ENCODE measurements at places on chromosomes 11 and 22.

GRCh38 chr22:44331881-44332714 is 19.3 kb upstream of the SHISAL1 start:
- DNase-seq = no peak

DNA sequence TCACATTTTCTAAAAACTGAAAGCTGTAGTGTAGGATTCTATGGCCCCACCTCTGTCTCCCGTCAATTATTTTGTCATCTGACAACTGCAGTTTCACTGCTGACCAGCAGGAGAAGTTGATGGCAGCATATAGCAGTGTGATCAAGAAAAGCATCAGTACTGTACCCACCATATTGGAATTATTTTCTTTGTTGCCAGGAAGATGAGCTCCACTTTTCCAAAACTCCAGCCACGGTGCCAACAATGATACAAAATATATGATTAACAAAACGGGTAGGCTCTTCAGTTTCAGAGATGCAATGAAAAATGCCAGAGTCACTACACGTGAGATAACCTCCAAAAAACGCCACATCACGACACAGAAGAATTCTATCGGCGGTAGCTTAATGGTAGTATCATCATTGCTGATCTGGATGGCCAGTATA is 41.3 kb downstream of the XKR3 start:
- DNase-seq = no peak

GRCh38 chr22:29795663-29796062 is 28.5 kb downstream of the UQCR10 start:
- DNase-seq = no peak

DNA sequence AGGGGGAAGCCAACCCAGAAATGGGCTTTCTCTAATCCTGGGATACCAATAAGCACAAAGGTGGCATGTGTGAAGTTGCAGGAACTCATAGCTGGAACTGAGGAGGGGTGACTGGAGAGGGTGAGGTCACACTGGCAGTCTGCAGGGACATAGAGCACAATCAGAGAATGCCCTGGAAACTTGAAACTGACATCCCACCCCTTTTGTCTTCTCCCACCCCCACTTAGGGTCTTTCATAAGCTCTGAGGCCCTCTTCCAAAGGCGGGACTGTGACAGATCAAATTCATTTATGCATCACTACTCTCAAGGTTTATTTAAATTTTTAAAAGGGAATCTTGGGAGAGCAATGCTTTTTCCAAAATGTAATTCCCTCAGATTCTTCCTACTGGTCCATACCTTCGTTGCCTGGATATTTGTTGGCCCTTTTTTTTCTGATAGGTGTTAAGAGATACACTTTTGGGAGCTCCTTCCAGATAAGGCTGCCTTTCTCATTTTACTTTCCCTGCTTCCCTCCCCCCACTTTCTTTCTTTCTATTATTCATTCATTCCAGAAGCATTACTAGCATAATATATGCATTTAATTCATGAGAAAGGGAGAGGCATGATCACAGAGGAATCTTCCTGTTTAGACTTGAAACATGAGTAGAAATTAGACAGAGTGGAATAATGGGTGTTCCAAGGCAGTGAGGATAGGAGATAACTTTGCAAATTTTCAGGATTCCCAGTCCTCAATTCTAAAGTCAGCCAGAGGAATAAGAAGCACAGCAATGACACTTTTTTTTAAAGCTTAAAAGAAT is 14.8 kb downstream of the OR51E2 start:
- DNase-seq = no peak

DNA sequence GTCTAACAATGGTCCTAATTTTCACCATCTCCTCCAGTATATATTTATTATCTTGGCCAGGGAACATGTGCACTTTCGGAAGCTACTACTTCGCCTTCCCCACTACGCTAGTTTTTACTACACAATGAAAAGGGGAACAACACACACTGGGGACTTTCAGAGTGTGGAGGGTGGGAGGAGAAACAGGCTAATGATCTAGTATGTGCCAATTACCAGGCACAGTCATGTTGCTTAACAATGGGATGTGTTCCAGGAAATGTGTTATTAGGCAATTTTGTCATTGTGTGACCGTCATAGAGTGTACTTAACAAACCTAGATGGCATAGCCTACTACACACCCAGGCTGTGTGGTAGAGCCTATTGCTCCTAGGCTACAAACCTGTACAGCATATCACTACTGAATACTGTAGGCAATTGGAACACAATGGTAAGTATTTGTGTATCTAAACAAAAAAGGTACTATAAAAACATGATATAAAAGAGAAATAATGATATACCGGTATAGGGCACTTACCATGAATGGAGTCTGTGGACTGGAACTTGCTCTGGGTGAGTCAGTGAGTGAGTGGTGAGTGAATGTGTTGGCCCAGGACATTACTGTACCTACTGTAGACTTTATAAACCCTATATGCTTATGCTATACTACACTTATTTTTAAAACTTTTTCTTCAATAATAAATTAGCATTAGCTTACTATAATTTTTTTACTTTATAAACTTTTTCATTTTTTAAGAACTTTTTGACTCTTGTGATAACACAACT is 20.1 kb upstream of the CUL5 start:
- no peak for DNase-seq

DNA sequence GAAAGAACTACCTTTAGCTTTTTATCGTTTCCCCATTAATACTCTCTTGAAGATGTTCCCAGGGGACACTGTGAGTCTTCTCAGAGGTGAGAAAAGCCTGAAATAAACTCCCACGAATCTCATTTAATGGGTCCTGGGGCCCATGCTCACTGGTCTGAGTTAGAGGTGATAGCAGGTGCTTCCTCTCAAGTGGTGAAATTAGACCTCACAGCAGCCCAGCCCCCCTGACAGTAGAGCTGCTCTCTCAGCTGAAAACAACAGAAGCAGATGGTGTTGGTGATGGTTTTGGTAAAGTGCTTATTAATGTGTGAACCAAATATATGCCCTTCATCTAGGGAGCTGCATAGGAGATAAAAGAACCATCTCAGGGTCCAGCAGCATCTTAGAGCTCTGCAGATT is 76.8 kb upstream of the VPREB1 start:
- no peak for DNase-seq

GRCh38 chr11:69008737-69009440 is 4.2 kb downstream of the MRGPRF start:
- no peak for DNase-seq

- no peak for DNase-seq
Measured at GRCh38 chr11:223026-223789, 12.9 kb downstream of the SIRT3 start.

GRCh38 chr11:12246147-12246546 is 131.2 kb upstream of the PARVA start:
- DNase-seq = no peak

DNA sequence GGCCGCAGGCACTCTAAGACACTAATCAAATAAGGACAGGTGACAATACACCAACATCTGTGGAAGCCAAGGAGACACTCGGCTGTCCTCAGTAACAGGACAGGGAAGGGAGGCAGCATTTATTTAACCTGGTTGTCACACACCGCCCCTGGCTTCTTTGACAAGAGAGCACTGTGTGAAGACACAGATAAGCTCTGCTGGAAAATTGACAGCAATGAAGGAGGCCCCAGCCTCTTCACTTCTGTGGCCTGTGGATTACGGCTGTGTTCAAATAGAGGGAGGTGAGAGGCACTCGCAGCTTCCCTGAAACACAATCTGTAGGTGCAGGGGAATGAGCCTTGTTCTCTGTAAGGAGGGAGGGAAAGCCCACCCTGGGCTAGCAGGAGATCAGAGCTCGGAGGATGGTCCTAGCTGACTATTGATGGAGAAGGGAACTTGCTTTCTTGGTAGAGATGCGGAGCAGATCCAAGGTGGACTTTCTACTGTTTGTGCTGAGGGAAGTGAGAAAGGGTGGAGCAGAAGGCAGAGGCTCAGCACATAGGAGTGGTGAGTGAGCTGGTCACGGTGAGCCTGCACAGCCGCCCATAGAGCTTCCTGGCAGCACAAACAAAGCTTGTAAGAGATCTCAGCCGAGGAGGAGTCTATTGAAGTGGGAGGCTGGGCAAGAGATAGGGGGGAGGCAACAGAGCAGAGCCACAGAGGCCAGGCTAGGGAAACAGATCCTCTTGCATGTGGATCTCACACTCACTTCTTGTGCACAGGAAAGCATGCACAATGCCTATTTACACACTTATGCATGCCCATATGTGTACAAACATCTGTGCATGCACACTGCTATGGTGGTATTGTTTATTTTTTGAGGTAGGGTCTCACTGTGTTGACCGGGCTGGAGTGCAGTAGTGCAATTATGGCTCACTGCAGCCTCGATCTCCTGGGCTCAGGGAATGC is 114.6 kb upstream of the THY1 start:
- DNase-seq = peak; percentile 11

- no peak for DNase-seq
Measured at GRCh38 chr11:100883830-100884229, 196.7 kb downstream of the ARHGAP42 start.

DNA sequence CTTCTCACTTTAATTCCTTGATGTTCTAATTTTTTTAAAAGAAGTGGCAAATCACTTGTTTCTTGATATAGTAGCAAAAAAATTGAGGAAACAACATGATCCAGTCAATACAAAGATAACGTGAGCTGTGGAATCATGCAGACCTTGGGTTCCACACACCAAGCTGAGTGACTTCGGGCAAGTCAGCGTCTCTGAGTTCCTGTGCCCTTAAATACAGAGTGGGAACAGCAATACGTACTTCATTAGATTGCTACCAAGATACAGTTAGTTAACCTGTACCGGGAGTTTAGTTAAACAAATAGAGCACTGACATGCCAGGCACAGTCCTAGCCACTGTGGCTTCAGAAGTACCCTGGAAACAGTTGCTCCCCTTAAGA is 58.5 kb downstream of the PPP2R1B start:
- DNase-seq = no peak
